G401 (cell line): ENCODE measurements at places on chromosomes 3 and 15. TPM values are rescaled to one million over a fixed set of nuclear protein-coding genes. Genes with fewer than 3 reads are reported as not detected.

The CAPN3 gene
- 0.27 and 0.43 TPM in 2 replicates for total RNA-seq

The GPR149 gene
- total RNA-seq: 0.62 and 3.2 TPM in 2 replicates

The TTC23 gene
- total RNA-seq: 22.6 and 31.5 TPM in 2 replicates

The EPM2AIP1 gene
- 11.4 and 14.7 TPM in 2 replicates for total RNA-seq

The UBR1 gene
- total RNA-seq: 7.5 and 18.8 TPM in 2 replicates

The SLC6A1 gene
- not detected in 2 replicates for total RNA-seq

The IL17RB gene
- 0.12 and 0.54 TPM in 2 replicates for total RNA-seq

The OR5H1 gene
- not detected in 2 replicates for total RNA-seq

The SNX1 gene
- 125 and 136 TPM in 2 replicates for total RNA-seq

The MEX3B gene
- total RNA-seq: not detected in 2 replicates

The TMEM207 gene
- not detected in 2 replicates for total RNA-seq

The C3orf52 gene
- not detected in 2 replicates for total RNA-seq
